RPMI7951 (cell line): ENCODE measurements at places on chromosomes 12 and 14. TPM values are rescaled to one million over a fixed set of nuclear protein-coding genes. Genes with fewer than 3 reads are reported as not detected.

PMEL gene
- total RNA-seq: 0.84 and 1.1 TPM in 2 replicates

EIF2S3B gene
- total RNA-seq: 0.29 and 0.36 TPM in 2 replicates

CKAP4 gene
- total RNA-seq: 61.0 and 67.1 TPM in 2 replicates

NID2 gene
- 29.8 and 35.0 TPM in 2 replicates for total RNA-seq

JAG2 gene
- not detected in 2 replicates for total RNA-seq

ANKRD13A gene
- 37.2 and 39.4 TPM in 2 replicates for total RNA-seq

IGF1 gene
- not detected in 2 replicates for total RNA-seq

SLC38A4 gene
- 0.12 and 0.68 TPM in 2 replicates for total RNA-seq

TUNAR gene
- total RNA-seq: not detected in 2 replicates

KIF5A gene
- 0.60 and 1.9 TPM in 2 replicates for total RNA-seq

SELPLG gene
- 0.88 and 1.7 TPM in 2 replicates for total RNA-seq

FOXN4 gene
- total RNA-seq: not detected in 2 replicates

BRF1 gene
- total RNA-seq: 13.7 and 13.9 TPM in 2 replicates

INSM2 gene
- total RNA-seq: not detected in 2 replicates

FSCB gene
- not detected in 2 replicates for total RNA-seq

DPY19L2 gene
- 4.1 and 5.4 TPM in 2 replicates for total RNA-seq

NPAS3 gene
- 0.29 and 0.48 TPM in 2 replicates for total RNA-seq

MDP1 gene
- 23.3 and 26.2 TPM in 2 replicates for total RNA-seq

TBC1D30 gene
- 0.20 TPM in 1 of 2 replicates, not detected in the other for total RNA-seq

KRT6C gene
- not detected in 2 replicates for total RNA-seq

NKX2-1 gene
- not detected in 2 replicates for total RNA-seq

APOLD1 gene
- 12.6 and 12.7 TPM in 2 replicates for total RNA-seq

GPR68 gene
- 16.7 and 18.6 TPM in 2 replicates for total RNA-seq

GPR137C gene
- 0.49 and 1.1 TPM in 2 replicates for total RNA-seq

DPF3 gene
- 4.2 and 6.5 TPM in 2 replicates for total RNA-seq

MANSC1 gene
- 3.3 and 8.5 TPM in 2 replicates for total RNA-seq

STX2 gene
- 28.1 and 29.7 TPM in 2 replicates for total RNA-seq

TCL1A gene
- total RNA-seq: not detected in 2 replicates

PDE3A gene
- under 0.01 and 0.12 TPM in 2 replicates for total RNA-seq

SLC25A21 gene
- 0.68 and 0.84 TPM in 2 replicates for total RNA-seq

INTS13 gene
- 46.8 and 55.6 TPM in 2 replicates for total RNA-seq

ARG2 gene
- total RNA-seq: 16.0 and 21.9 TPM in 2 replicates

RAD51AP1 gene
- total RNA-seq: 55.1 and 64.6 TPM in 2 replicates

ZC2HC1C gene
- 1.2 and 1.8 TPM in 2 replicates for total RNA-seq
